NCI-H2081 (cell line): ENCODE measurements at places on chromosomes 2 and 18.
A peak's percentile ranks its signal among the peaks of the same experiment; 100 is the strongest.

DNA sequence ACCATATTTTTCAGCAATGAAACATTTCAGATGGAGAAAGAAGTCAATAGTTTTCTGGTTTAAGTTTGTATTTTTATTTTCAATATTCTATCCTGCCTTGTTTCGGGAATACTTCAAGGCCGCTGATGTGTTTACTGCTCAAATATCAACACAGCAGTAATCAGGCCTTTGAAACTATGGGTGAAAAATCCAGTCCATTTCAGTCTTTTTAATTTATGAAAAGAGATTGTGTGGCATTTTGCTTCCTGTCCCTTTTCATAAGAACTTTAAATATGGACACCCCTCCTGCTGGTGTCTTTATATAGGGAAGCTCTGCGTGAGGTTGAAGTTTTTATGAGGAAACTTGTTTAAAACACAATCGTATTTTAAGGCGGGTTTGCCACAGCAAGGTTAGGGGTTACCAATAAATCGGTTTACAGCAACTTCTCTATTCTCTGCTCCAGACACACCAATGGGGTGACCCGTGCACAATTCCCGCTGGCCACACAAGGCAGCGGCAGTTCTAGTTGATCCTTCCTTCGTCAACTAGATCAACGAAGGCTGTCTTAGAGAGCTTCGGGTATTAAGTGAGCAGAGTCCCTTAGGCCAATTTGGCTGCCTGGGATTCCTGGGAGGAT lies 1.2 kb upstream of the TANC1 start:
- DNase-seq: no peak

DNA sequence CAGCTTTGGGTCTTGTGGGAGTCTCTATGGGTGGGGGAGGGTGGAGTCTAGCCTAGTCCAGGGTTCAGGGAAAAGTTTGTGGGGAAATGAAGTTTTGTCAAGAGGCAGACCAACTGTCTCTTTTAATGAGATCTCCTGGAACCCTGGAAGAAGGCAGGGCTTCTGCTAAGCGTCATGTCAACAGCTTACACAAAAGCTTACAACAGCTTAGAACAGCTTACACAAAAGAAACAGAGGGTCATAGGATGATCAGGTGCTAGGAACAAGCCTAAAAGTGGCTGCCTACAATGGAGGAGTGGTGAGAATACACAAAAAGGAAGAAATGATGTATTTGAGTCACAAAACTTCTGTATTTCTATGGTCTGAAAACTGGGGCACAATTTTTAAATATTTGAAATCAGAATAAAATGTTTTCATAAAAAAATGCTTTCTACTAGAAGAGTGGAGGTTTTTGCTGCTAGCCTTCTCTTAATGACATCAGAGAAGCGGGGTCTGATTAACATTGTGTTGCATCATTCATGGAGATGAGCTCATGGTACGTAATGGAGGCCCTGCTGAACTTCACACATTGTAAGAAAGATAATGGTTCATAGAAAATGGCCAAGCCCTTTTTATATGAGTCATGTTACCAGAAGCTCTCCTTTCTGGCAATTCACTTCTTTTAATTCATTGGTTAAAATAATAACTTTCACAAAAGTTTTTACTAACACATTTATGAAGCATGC lies 351.0 kb downstream of the PIK3C3 start:
- no peak for DNase-seq

DNA sequence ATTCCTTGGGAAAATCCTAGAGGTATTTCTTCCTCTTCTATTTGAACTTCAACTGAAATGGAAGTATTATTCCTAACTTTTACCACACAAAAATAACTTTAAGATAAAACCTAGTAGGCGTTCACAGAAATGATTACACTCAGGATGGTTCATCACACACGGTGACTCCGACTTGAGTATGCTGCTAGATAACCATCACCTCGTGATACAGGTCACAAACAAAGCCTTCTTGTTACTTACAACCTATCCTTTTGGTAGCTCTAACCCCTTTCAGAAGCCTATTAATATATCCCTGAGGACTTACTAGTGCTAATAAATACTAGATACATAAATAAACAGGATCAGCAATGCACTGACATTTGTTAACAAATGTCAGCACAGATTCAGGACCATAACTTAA lies 101.0 kb upstream of the DNER start:
- DNase-seq: no peak

DNA sequence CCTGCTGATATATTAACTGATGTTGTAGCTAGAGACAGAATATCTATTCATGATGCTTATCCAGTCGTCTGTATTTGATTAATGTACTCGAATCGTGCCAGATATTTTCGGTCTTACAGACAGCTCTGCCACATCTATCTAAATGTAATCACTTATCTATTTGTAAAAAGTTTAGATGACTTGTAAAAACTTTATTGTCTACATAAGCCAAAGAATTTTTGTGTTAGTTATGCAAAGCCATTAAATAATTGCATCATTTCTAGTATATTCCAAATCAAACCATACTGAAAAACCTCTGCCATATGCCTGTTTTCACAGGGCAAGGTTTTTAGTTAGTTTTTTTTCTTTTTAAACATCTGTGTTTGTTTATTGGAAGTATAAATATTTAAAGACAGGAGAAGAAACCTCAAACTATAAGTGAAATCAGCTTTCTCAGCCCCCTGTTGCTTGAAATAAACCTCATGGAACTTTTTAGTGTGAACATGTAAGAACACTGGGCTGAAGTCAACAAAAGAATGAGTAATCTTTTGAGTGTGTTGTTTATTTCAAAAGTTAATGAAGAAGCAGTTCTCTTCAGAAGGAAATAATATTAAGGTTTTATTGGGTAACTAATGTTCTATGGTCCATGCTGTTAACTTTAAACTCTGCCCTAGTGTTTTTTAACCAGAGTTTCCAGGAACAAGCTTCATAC lies 657.6 kb upstream of the SYT4 start:
- DNase-seq: no peak

DNA sequence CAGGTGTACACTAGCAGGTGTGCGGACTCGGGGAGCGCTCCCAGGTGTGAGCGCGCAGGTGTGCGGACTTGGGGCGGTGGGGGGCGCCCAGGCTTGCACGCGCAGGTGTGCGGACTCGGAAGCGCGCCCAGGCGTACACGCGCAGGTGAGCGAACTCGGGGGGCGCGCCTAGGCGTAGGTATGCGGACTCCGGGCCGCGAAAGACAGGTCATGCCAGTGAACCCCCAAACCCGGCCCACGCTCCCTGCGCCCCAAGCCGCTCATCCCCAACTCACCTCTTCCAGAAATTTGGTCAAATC lies 342 bp downstream of the CYB5A start:
- DNase-seq: no peak

GRCh38 chr2:207330912-207331311 lies 165.2 kb upstream of the KLF7 start:
- no peak for DNase-seq

DNA sequence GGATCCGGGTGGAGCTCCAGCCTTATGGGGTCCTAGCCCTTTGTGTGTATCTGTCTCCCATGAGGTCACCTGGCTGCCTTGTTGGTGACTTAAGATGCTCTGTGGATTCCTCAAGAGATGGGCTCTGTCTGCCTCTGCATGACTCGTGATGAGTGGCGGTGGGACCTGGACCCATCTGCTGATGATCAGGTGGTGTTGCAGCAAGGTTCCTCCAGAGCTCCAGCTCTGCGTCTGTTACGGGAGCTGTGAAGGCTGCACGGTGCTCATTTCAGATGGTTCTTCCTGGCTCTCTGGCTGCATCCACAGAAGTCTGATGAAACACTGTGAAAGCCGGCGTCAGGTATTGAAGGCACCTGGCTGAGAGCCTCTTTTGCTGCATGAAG lies 2.4 kb downstream of the AGAP1 start:
- DNase-seq: no peak

DNA sequence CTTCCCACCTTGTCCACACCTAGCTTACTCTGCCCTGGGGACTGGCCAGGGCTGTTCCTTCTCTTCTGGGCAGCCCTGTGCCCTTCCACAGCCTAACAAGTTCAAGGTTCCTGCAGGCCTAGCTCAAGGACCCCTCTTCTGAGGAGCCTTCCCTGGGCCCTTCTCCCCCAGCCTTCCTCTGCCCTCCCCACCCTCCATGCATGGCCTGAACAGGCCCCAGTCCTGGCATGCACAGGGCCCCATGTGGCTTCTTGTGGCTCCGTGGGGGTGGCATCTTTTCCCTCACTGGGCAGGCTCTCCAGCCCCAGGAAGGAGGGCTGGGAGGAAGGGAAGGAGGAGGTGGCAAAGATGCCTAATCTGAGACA lies 162.9 kb downstream of the CELF4 start:
- no peak for DNase-seq

DNA sequence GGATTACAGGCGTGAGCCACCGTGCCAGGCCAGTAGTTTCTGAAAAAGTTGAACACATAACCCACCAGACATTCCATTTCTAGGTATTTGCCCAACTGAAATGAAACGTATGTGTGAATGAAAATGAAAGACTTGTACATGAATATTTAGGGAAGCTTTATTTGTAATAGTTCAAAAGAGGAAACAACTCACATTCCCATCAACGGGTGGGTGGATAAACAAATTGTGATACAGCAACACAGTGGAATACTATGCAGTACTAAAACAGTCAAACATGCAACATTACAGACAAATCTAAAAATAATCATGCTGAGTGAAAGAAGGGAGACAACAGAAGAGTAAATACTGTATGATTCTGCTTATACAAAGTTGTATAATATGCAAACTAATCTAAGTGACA lies 46.8 kb downstream of the TMEM131 start:
- no peak for DNase-seq

GRCh38 chr18:12238826-12239225 lies 15.3 kb upstream of the CIDEA start:
- no peak for DNase-seq

- peak; percentile 88 for DNase-seq
Observed at GRCh38 chr18:10519999-10520935, 5.6 kb upstream of the NAPG start.

DNA sequence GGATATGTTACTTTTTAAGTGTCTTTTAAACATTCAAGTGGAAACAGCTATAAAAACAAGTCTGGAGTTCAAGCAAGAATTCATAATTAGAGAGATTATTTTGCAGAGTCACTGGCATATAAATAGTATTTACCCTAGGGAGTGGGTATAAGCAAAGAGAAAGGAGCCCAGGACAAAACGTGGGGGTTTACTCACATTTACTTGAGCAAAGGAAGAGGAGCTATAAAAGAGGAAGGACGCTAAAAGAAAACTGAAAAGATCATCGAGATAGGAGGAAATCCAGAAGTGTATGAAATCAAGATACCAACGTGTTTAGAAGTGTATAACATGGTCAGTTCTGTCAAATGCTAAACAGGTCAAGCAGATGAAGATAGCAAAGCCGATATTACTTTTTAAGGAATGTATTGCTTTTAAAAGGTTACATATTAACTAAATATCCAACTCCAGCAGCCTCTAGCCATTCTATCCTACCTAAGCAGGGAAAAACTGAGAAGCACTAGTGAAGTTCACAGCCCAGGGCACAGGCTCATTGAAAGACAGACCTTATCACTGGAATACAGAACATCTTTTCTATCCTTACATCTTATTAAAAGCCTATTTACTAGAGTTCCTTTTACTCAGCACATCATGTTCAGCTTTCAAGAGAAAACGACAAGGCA lies 8.6 kb downstream of the KANSL1L start:
- DNase-seq: no peak

DNA sequence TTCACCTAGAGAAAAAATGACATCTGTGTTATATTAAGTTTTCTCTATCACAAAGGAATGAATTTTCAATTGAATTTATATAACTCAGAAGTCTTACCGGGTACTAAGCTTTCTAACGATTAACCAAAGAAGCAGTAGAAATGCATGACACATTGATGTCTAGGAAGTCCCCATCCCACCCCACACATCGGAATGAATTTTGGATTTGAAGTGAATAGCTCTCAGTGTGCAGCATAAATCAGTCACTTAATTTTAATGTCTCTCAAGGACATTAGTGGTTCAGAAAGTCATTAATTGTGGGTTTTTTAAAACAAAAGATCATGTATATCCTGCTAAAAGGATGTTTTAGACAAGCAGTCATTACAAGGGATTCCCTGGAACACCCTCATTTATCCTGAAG lies 141.4 kb upstream of the PIEZO2 start:
- no peak for DNase-seq

- no peak for DNase-seq
Observed at GRCh38 chr2:45024600-45025291, 15.5 kb upstream of the SIX2 start.

DNA sequence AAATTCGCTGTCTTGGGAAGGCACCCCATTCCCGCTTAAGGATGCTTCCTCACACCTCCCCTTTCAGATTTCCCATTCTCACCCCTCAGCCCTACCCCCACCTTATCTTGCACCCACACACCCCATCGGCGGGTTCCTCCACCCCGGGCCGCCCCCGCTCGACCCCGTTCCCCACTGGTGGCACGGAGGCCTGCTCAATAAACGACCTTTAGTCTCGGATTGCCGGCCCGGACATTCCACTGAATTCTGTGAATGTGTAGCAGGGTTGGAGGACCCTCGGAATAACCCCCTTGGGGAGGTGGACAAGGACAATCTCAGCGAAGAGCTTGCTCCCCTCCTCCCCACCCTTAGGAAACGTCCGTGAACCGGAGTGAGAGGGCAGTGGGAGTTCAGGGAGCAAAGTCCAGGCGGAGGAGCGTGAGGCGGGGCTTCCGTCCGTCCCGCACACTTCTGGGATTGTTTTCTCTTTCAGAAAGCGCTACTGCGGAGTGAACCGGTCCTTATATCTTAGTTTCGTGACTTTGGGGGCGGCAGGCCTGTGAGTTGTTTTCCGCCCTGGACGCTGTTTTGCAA lies 2.8 kb upstream of the LBX2 start:
- no peak for DNase-seq

DNA sequence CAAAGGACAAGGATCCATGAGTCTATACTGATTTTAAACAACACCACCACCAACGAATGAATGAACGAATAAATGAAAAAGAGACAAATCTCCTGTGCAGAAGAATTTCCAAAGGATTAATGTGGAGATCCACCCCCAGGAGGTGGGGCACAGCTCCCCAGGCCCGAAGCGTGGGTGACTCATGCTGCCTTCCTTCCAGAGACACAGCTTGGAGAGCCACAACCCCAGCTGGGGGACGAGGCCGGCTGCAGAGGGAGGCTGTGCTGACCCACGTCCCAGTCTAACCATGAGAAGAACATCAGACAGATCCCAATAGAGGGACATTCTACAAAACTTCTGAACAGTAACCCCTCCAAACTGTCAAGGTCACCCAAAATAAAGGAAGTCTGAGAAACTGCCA lies 557.3 kb upstream of the SALL3 start:
- no peak for DNase-seq

DNA sequence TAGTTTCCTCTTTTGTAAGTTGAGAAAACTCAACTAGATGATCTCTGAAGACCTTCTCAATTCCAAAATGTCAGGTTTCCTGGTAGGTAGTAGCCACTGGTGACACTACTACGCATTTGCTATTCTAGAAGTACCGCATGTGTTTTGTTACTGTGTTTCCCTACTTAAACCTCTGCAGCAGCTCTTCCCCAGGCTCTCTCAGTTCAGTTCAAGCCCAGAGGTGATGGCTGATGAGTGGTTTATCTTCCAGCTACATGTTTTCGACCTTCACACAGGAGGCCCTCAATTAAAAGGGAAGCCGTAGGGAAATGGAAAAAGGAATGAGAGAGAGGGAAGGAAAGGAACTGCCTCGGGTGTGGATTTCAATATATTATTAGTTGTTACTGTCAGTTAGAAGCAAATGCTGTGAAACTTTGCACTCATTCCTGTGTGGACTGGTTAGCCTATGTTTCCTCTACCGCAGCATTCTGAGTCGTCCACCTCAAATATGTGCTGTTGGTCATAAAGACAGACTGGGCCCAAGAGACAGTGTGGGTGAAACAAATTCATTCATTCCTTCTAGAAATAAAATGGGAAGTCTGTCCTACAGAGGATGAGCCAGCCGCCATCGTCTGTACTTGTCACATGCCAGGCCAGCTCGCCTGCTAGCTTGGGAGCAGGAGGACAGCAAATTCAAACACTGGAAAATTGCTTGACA lies 455.2 kb upstream of the RAB12 start:
- no peak for DNase-seq
